Hypothalamus (tissue), 51 donors: ENCODE measurements at places on chromosomes 5 and 9.

DNA sequence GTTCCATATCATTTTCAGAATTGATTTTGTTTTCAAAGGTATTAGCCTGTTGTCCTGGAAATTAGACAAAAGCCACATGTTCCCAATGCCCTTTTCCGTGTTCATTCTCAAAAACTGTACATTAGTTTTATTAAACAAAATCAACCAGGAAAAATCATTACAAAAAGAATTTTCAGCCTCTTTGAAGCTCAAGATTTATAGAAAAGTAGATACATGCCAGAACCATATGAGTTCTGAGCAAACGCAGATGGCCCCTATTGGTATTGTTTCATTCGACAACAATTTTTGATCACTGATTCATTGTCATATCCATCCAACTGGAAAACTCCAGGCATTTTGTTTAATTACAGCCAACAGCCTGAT lies 148.5 kb upstream of the GRAMD2B start:
- no peak for DNase-seq

GRCh38 chr5:143400541-143401226 lies 2.8 kb downstream of the NR3C1 start:
- DNase-seq, result peak; percentile 23

DNA sequence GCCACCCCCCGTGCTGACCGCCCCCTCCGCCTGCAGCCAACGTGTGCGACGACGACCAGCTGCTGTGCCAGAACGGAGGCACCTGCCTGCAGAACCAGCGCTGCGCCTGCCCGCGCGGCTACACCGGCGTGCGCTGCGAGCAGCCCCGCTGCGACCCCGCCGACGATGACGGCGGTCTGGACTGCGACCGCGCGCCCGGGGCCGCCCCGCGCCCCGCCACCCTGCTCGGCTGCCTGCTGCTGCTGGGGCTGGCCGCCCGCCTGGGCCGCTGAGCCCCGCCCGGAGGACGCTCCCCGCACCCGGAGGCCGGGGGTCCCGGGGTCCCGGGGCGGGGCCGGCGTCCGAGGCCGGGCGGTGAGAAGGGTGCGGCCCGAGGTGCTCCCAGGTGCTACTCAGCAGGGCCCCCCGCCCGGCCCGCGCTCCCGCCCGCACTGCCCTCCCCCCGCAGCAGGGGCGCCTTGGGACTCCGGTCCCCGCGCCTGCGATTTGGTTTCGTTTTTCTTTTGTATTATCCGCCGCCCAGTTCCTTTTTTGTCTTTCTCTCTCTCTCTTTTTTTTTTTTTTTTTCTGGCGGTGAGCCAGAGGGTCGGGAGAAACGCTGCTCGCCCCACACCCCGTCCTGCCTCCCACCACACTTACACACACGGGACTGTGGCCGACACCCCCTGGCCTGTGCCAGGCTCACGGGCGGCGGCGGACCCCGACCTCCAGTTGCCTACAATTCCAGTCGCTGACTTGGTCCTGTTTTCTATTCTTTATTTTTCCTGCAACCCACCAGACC lies 80.2 kb downstream of the NTNG2 start:
- DNase-seq, result no peak

GRCh38 chr9:134395737-134396257 lies 69.5 kb downstream of the RXRA start:
- DNase-seq, result no peak

DNA sequence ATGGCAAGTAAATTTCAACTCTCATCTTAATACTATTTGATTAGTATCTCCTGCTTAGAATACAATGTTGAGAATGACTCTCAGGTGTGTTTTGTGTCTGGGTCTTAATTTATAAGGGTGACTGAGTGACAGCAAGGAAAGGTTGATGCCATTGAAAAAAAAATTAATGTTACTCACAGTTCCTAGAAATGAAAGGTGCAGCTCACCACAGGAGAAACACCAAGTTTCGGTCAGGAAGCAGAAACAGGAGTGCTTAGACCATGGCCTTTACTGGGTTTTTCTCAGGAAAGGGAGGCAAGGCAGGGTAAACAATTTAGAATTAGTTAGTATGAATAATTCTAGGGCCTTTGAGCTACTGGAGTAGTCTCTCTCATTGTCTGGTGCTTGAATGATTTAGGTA lies 159.2 kb upstream of the C9orf72 start:
- DNase-seq, result no peak

GRCh38 chr9:137762414-137763061 lies 115.0 kb upstream of the CACNA1B start:
- DNase-seq, result no peak

DNA sequence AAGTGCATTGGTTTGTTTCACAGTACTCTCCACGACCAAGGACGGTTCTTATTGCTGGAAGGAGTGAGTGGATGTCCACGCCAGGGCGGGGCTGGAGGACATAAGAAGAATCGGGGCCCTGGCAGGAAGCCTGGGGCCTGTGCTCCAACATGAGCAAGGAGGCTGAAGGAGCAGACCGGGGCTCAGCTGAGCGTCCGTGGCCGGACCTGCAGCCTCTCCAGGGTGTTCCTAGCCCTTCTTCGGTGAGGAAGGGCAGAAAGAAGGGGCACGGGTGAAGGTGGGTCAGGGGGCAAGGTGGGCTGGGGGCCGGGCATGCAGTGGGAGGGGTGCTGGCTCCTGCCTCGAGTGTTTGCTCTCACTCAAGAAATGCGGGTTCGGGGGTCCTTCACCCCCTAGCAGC lies 18.1 kb downstream of the FAM78A start:
- DNase-seq, result no peak

GRCh38 chr9:134329886-134330285 lies 3.6 kb downstream of the RXRA start:
- DNase-seq, result no peak

DNA sequence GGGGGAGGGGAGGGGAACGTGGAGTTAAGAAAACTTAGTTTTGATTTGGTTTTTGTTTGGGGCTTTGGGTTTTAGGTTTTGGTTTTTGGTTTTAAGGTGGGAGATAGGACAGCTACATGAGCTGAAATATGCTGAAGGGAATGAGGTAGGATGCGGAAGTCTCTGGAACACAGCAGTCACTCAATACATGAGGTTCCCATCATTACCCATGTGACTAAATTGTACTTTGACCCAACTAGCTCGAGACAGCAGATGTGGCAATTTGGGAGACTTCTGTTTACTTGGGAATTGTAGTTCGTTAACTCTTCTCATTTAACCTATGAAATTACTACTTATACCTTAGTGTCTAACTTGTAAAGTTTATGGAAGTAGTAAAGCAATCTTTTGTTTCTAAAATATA lies 124.2 kb downstream of the TLE1 start:
- DNase-seq, result no peak

GRCh38 chr5:160619381-160619780 lies 197.7 kb downstream of the PTTG1 start:
- no peak for DNase-seq

DNA sequence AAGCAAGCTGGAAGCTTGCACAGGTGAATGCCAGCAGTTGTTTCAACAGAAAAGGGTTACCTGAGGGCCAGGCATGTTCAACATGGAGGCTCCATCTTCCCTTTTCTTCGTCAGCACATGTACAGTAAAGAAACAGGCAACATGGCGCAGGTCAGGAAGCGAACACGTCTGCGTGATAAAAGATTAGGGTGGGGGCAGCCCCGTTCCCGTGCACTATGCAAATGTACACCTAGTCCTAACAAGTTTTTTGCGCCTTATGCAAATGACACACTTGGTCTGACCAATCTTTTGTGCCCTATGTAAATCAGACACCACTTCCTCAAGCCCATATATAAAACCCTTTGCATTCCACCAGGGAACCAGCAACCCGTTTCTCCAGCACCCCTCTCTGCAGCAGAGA lies 452.1 kb upstream of the PTPRD start:
- DNase-seq, result no peak
